ENCODE measurements at places on chromosomes 7 and 10. TPM values are rescaled to one million over a fixed set of nuclear protein-coding genes. Genes with fewer than 3 reads are reported as not detected.

DNA sequence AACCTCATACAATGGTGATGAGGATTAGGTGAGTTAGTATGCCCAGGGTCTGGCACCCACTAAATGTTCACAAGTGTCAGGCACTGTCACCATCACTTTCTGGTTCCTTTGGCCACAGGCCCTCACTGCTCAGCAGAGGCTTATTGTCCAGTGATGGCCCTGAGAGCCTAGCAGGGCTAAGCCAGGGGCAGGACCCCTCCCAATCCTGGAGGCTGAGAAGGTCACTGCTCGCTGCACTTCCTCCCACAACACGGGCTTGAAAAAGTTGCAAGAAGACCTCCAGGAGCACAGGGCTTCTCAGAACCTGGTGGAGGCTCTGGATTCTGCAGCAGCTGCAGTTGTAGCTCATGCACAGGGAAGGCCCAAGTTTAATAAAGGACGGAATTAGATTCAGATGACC is 48.1 kb downstream of the DRGX start:
- H3K27me3 ChIP-seq: no peaks in the 10 kb centered on the region
- H3K4me1 ChIP-seq: no peaks in the 10 kb centered on the region
- H3K36me3 ChIP-seq: no peaks in the 10 kb centered on the region
- no peak overlapping the region for H3K4me3 ChIP-seq
- no peak for DNase-seq

DNA sequence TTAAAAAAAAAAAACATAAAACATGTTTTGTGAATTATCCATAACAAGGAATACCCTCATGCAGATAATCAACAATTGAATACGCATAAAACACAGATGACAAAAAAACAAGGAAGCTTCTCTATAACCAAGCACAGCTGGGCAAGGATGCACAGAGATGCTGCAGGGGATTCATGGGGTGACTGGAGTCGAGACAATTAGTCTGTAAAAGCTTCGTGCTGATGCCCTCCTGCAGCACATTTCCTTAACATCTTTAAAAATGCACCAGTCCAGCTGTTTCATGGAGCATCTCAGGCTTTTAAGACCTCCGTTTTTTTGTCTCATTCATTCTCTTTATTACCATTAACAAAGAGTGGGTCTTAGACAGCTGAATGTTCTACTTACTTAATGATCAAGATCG is 794.0 kb upstream of the C7orf33 start:
- no peaks in the 10 kb centered on the region for H3K36me3 ChIP-seq
- no peaks in the 10 kb centered on the region for H3K27me3 ChIP-seq
- no peak overlapping the region for H3K4me3 ChIP-seq
- H3K4me1 ChIP-seq: no peaks in the 10 kb centered on the region

DNA sequence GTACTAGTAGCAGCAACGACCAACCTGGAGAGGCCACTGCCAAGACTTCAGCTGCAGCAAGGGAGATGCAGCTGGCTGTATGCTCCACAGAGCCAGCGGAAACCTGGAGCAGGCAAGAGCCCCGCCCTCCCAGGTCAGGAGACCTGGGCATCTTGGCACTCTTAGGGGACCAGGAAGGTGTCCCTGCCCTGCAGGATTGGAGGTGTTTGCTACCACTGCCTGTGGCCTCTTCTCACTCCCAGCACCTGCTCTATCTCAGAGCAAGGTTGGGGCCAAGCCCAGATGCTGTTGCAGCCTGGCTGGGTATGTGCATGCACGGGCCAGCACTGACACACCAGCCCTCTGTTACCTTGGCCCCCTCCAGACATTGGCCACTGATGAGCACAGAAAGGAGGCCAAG is 1512.8 kb downstream of the REEP3 start:
- H3K4me3 ChIP-seq: no peak overlapping the region
- DNase-seq: no peak
- no peaks in the 10 kb centered on the region for H3K27me3 ChIP-seq
- H3K27ac ChIP-seq: peak overlapping the region; percentile 33
- H3K36me3 ChIP-seq: no peaks in the 10 kb centered on the region

DNA sequence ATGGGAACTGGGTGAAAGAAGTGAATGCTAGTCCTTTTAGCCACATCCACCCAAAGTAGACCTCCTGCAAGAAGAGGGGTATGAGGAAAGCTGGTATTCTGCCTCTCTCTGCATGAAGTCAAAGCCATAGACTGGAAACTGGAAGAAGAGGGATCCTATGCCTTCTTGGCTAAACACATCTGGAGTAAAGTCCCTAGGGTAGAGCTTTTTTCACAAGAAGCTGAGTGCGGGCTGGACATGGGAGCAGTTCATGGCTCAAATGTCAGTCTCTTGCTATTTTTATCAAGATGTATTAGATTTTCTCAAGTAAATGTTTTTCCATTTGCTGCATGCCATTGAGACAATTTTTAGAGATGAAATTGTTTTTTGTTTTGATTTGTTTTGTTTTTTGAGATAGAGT is 206.5 kb upstream of the TMEM72 start:
- no peak overlapping the region for H3K27ac ChIP-seq
- H3K27me3 ChIP-seq: no peaks in the 10 kb centered on the region
- no peaks in the 10 kb centered on the region for H3K36me3 ChIP-seq
- no peak for DNase-seq
- no peaks in the 10 kb centered on the region for H3K4me1 ChIP-seq

The CARD11 gene
- total RNA-seq: 5.0 TPM

DNA sequence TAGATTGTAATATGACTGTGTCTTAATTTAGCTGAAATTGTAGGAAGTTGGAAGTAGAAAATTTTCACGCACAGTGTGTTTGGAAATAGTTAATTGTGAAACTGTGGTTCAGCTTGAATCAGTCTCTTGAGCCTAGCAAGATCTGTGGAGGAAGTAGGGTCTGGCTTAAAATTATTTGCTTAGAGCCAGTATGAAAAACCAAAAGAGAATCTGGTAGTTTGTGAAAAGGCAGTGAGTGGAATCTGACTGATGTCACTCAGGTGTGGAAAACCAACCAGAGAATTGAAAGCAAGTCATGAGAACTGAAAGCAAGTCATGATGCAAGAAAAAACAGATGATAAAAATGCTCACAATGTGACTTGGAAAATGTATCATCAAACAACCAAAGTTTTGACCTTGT is 11.5 kb downstream of the LIPJ start:
- no peak overlapping the region for H3K27ac ChIP-seq
- no peak overlapping the region for H3K4me3 ChIP-seq
- DNase-seq: no peak
- no peaks in the 10 kb centered on the region for H3K4me1 ChIP-seq

DNA sequence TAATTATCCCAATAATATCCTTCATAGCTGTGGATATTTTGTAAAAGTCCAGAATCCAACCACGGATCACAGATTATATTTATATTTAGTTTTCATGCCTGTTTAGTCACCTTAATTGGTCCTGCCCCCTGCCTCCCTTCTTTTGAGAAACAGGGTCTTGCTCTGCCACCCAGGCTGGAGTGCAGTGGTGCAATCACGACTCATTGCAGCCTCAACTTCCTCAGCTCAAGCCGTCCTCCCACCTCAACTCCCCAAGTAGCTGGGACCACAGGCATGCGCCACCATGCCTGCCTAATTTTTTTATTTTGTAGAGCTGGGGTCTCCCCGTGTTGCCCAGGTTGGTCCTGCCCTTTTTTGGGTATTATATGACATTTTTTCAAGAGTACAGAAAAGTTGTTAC is 129.4 kb downstream of the KAT6B start:
- no peaks in the 10 kb centered on the region for H3K27me3 ChIP-seq
- no peaks in the 10 kb centered on the region for H3K4me1 ChIP-seq
- DNase-seq: no peak
